Renal cortical epithelial cell (primary cell): ENCODE measurements at places on chromosomes 7 and 10. TPM values are rescaled to one million over a fixed set of nuclear protein-coding genes. Genes with fewer than 3 reads are reported as not detected.

- DNase-seq: no peak
Observed at GRCh38 chr10:3141351-3142005, 31.1 kb downstream of the PITRM1 start.

DNA sequence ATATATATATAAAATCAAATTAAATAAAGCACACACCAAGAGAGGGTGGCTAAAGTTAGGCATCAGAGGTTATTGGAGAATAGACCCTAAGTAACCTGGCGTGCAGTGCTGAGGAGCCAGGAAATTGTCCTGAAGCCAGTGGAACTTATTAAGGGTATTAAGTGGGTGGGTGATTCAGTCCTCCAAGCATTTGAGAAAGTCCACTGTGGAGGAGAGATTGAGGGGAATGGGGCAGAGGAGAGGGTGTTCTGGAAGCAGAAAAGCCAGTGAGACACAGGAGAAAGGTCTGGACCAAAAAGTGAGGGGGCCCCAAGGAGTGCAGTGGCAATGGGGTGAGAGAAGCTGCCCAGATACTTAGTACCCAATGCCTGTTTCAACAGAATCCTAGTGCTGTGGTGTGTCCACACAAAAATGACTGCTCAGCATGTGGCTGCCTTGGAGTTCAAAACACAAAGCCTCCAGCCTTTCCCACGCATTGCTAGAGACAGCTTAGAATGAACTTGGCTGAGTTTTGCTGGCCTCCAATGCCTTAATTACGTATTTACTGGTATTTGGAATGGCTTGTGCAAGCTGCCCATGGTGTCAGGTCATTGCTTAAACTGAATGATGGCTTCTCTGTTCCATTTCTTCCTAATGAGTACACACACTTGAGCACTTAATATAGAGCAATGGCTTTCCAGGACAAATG lies 44.9 kb upstream of the CHST15 start:
- peak; percentile 41 for DNase-seq

DNA sequence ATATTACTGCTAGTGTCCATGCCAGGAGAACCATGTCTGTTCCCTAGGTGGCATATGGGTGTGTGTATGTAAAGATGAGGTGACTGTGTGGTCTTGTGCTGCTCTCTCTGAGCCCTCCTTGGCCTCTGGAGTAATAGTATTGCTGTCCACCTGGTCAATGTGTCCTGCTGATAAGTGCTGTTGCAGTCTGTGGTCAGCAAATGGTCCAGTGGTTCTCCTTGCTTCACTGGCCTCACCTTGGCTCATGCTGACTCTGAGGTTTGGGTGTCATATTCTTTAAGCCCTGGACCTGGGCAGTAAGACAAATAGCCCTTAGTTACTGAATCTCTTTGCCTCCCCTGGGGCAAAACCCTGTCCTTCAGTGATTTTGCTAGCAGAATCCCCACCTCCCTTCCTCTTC lies 56.8 kb downstream of the TPST1 start:
- DNase-seq: peak; percentile 91

DNA sequence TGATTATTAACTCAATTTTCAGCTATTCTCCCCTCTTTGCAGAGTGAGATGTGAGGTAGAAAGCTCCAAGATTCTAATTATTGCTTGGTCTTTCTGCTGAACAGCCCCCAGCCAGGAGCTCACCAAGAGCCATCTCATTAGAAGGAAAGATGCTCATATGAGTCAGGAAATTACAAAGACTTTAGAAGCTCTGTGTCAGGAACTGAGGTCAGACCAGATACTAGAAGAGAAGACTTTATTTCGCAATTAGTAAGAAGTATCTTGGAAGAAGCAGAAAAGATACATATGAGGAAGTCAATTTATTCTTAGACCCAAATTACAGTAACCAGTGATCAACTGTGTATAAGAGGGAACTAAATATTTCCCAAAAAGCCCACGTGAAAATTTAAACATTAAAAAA lies 626.9 kb downstream of the ZWINT start:
- DNase-seq: no peak

DNA sequence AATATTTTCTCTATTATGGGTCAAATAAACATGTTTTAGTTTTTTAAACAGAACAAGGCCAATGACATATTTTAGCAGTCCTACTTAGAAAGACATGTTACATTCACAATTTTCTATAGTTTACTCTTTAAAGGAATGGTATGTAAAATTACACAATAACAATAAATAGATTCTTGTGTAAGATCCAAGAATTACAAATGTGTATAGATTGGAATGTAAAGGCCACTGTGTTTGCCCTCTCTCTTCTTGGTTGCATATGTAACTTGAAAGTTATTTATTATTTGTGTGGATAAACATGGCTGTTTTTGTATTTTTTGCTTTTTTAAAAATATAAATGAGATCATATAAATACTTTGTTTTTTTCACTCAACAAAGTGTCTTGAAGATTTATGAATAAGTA lies 979.3 kb upstream of the CELF2 start:
- DNase-seq: no peak

GRCh38 chr7:43692582-43693373 lies 36.5 kb downstream of the COA1 start:
- peak; percentile 82 for DNase-seq

GRCh38 chr10:46251857-46252847 lies 34.6 kb upstream of the ANTXRL start:
- DNase-seq: no peak

DNA sequence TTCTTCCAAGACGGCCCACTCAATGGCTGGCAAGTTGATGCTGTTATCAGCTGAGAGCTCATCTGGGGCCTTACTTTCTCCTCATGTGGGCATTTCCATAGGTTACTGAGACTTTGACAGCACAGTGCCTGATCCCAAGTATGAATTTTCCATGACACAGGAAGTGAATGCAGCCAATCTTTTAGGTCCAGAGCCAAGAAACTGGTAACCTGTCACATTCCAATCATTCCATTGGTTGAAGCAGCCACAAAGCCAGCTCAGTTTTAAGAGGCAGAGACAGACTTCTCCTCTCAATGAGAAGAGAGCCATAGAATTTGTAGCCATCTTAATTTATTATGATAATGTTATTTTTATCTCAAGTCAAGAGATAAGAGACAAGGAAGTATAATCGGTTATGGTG lies 775.5 kb downstream of the CNTNAP2 start:
- DNase-seq: no peak

DNA sequence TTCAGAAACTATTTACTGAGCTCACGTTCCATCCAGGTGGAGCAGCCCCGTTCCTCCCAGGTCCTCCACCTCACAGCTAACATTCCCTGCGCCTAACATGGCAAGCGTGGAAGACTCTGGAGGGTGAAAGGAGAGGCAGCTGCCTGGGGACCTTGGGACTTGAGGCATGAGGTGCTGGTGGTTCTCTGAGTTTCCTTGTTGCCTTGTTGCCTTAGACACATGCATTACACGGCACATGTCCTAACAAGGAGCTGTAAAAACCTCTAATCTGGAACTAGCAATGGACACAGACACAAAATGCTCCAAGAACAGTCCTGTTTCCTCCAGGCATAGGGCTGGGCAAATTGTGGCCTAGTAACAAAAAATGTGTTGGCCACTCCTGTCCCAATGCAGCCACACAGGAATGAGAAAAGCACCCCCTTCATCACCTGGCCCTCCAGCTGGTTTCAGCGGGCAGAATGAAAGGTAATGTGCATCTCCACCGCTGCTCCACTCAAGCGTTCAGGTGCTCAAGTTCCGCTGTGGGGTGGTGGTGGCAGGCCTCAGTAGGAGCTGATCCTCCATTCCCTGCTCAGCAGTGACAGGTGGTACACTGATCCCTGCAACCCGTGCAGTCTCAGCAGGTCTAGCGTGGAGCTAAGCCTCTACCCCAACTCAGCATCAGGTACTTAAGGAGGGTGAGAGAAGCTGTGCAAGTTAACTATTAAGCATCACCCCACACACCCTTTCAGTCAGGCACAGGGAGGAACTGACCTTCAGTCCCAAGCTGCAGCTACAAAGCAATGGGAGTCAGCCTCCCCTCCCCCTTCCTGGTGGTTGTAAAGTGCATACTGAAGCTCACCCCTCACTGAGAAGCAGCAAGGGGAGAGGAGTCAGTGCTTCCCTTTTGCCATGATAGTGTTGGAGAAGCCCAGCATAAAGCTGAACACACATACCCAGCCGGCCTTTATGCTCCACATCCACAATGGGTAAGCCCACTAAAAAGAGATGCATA lies 382.8 kb downstream of the SDK1 start:
- no peak for DNase-seq

GRCh38 chr10:42491001-42491592 lies 147.3 kb downstream of the ZNF33B start:
- DNase-seq: peak; percentile 23

- DNase-seq: no peak
Observed at GRCh38 chr7:127904670-127904985, 126.6 kb downstream of the LRRC4 start.

SMKR1 gene
- total RNA-seq: 0.65 and 1.0 TPM in 2 replicates

ZCWPW1 gene
- total RNA-seq: 0.17 and 2.8 TPM in 2 replicates

MYPN gene
- total RNA-seq: 0.17 TPM in 1 of 2 replicates, not detected in the other

ARL3 gene
- 7.8 and 9.7 TPM in 2 replicates for total RNA-seq

IGFBP3 gene
- total RNA-seq: 296 and 646 TPM in 2 replicates

SHH gene
- total RNA-seq: 3.8 and 10.4 TPM in 2 replicates

INHBA gene
- 2.1 and 19.6 TPM in 2 replicates for total RNA-seq
